ENCODE measurements at places on chromosomes 3 and 15.

DNA sequence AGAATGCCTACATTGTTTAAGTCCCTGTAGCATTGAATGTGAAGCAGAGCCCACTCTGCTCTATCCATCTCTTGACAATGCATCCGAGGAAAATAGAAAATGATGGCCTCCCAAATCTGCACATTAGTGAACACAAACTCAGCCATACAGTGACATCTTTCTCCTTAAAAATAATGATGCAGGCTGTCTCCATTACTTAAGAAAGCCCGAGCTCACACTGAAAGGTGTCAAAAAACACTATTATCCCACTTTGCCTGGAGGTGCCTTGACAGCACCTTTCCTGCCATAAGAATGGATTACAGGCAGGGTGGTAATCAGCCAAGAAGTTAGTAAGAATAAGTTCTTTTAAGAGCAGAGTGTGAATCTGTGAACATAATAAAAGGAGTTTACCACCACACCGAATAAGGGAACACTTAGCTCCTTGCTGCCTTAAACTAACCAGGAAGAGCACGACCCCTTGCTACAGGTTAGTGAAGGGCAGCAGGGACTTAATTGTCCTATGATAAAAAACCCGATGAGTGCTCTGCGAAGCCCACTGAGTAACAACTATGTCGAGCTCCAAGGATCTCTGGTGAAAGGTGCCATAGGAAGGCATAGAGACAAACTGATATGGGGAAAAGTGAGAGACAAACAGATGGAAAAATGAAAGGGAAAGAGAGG is 123.2 kb upstream of the TUSC7 start:
- no peak for DNase-seq

- DNase-seq: no peak
Observed at GRCh38 chr15:94272251-94272898, 41.0 kb downstream of the MCTP2 start.

- DNase-seq: no peak
Observed at GRCh38 chr3:61714225-61714624, 152.9 kb downstream of the PTPRG start.

DNA sequence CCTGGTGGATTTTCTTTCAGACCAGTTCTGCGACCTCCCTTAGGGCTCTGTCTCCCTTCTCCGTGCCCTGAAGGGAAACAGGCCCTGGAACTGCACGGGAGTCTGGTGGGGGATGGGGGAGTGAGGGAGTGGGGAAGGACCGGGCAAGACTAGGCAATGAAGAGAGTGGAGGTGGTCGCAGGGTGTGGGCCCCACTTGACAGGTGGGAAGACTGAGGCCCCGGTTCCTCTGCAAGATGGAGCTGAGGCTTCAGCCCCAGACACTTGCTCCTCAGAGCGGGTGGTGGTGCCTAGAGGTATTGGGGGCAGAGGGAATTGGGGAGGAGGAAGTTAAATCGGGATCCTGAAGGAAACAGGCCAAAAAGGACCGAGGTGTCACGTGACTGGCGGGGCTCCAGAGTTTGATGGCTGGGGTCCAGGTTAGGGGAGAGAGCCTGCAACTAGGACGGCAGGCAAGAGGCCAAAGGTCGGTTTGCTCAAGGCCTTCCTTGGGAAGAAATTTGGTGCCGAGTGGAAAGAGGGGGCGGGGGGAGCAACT is 597 bp upstream of the CAMK1 start:
- no peak for DNase-seq

GRCh38 chr15:44734839-44735481 is 1.4 kb upstream of the TRIM69 start:
- DNase-seq: no peak

- no peak for DNase-seq
Observed at GRCh38 chr3:194274424-194275085, 76.6 kb downstream of the CPN2 start.

DNA sequence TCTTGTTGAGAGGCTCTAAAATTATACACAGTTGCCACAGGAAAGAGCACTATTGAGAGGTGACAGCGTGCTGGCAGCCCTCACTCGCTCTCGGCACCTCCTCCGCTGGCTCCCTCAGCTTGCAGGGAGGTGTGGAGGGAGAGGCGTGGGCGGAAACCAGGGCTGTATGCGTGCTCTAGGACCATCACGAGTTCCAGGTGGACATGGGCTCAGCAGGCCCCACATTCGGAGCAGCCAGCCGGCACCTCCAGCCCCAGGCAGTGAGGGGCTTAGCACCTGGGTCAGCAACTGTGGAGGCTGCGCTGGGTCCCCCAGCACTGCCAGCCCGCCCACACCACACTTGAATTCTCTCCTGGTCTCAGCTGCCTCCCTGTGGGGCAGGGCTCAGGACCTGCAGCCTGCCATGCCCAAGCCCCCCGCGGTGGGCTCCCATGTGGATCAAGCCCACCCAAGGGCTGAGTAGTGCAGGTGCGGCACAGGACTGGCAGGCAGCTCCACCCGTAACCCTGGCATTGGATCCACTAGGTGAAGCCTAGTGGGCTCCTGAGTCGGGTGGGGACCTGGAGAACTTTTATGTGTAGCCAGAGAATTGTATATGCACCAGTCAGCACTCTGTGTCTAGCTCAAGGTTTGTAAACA is 460.6 kb upstream of the ALCAM start:
- no peak for DNase-seq

GRCh38 chr3:37967260-37967881 is 23.2 kb upstream of the VILL start:
- peak; percentile 11 for DNase-seq

DNA sequence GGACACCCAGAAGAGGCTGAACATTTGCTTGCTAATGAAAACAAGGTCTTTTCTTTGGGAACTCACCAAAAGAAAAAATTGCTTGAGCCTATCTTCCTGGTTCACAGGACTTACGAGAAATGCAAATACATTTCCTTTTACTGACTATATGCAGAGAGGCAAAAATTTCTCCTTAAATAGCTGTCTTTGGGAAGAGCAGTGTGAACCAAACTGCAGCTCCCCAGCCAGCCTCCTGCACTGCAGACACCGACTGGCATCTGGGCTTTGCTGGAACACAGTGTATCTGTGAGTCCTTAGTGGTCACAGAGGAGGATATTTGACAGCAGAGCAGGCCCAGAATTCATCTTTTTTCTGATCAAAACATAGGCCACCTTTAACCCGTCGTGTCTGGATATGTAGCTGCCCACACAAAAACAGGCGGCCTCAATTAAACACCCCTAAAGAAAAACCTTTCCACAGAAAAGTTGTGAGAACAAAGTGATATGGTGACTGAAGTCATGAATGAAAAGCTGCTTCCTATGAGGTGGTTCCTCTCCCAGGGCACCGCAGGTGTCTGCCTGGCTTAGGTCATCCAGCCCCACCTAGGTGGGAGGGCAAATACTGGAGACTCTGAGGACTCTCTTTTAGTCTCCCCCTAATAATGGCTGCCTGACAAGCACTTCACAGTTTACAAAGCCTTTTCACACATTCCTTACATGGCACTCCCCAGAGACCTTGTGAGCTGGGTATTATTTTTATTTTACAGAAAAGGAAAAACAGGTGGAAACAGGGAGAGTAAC is 46.1 kb upstream of the TMEM158 start:
- no peak for DNase-seq

GRCh38 chr3:27540231-27540630 is 56.0 kb upstream of the SLC4A7 start:
- no peak for DNase-seq

- no peak for DNase-seq
Observed at GRCh38 chr3:30259730-30260129, 346.7 kb upstream of the TGFBR2 start.

DNA sequence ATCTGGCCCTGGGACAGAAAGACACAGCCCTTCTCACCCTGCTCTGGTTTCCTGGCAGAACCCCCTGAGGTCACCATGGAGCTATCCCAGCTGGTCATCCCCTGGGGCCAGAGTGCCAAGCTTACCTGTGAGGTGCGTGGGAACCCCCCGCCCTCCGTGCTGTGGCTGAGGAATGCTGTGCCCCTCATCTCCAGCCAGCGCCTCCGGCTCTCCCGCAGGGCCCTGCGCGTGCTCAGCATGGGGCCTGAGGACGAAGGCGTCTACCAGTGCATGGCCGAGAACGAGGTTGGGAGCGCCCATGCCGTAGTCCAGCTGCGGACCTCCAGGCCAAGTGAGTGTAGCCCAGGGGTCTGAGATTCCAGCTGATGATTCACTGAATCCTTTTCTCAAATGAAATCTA is 61.7 kb downstream of the BOC start:
- DNase-seq: no peak

- no peak for DNase-seq
Observed at GRCh38 chr3:134751831-134752230, 43.2 kb upstream of the EPHB1 start.

- DNase-seq: no peak
Observed at GRCh38 chr15:97729270-97729669, 231.2 kb upstream of the ARRDC4 start.

DNA sequence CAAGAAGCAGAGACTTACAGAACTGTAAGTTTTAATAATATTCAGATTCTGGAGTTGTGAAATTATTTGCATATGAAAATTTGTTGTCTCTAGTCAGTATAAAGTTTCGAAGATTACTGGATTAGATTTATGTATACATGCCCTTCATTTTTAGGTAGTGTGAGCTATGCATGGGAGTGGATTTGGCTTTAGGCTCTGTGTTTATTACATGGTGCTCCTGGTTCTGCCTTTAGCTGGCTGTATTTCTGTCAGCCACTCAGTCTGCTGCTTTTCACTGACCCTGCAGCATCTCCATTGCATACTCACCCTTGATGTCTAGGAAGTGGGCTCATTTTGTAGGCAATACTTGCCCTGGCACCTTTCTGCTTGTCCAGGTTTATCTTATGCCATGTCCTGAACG is 147.5 kb upstream of the LRRFIP2 start:
- DNase-seq: no peak

- DNase-seq: peak; percentile 4
Observed at GRCh38 chr3:102745881-102746280, 311.1 kb downstream of the ZPLD1 start.

DNA sequence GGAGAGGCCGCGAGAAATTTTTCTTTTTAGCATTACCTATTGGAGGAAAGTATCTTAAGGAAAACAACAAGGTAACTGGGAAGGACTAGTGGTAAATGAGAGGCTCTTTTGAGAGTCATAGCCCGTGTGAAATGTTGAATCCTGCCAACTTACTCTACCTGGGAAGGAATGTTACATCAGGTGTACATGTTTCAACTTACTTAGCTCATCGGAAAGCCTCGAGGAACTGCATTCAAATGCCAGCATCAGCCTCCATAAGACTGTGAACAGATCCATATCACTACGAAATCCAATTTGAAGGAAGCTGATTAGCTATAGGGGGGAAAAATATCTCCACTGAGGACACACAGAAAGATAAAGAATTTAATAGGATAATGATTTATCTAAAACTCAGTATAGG is 72.3 kb upstream of the PDZRN3 start:
- DNase-seq: no peak

- DNase-seq: no peak
Observed at GRCh38 chr15:51038162-51038973, 56.3 kb downstream of the TNFAIP8L3 start.

DNA sequence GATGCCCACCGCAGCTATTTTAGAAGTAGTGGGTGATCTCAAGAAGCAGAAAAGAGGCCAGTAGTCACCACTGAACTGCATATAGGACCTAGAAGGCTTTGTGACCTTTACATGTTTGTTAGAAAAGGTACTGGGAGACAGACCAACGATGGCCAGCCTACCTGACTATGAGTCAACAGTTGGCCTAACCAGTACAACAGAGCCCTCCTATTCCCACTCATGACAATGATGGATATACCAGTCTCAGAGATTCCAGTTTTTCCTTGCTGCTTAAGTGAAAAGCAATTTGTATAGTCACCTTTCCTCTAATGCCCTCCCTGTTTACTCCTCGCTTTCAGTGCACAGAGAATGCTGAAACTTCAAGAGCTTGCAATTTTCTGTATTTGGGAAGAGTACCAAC is 86.6 kb upstream of the PPIB start:
- no peak for DNase-seq

DNA sequence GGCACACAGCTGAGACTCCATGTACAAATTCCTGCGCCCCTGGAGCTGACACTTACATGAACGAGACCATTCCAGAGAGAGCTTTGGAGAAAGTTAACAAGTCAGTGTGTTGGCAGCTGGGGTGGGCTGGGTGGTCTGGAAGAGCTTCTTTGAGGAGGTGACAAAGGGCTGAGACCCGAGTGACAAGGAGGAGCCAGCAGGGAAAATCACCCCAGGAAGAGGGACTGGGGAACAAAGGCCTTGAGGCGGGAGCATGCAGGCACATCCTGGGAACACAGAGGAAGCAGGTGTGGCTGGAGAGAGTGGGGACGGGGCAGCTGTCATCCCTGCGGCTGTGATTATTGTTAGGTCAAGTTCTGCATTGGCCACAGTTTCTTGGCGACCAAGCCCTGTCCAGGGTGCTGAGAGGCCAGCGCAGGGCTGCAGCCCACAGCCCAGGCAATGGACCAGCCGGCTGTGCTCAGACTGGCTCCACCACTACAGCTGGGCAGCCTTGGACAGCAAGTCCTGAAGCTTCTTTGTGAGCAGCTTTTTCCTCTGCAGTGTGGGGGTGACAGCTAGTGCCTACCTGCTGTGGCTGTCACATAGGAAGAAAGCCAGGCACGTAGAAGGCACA is 34.2 kb upstream of the PRR23E start:
- peak; percentile 72 for DNase-seq

DNA sequence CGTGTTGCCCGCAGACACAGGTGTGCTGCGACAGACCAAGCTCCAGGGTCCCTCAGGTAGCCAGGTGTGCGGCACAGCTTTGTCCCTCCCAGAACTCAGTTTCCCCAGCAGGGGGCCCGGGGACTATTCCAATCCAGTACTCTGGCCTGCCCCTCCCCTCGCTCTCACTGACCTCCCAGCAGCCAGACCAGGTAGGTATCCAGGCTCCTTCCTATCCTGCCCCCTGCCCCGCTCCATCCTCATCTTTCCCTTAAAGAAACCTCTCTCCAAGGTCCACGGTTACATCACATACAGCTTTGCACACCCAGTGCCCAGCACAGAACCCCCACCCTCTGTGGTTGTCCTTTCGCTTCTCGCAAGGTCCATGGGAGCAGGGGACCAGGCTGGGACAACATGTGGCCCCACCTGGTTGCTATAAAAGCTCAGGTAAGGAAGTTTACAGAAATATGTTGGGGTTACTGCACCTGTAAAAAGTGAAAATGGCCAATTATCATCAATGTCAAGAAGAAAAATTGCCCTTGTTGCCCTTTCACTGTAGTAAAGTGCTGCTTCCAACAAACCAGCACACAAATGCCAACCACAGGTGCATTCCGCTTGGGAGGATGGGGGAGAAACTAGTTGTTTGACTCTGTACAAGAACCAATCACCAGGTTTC is 7.3 kb upstream of the CYP11A1 start:
- DNase-seq: no peak
